Memory B cell (primary cell): ENCODE measurements at places on chromosomes 5 and 9.

DNA sequence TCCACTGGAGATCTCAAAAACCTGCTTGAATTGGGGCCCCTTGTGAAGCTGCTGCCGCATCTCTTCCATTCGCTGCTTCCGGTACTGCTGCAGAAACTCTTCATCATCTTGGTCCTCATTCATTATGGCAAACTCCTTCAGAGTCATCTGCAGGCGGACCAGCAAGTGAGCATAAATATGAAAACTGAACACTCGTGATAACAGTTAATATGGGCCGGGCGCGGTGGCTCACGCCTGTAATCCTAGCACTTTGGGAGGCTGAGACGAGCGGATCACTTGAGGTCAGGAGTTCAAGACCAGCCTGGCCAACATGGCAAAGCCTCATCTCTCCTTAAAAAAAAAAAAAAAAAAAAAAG is 7.9 kb downstream of the PDCL start:
- peaks cover 12% of the 10 kb centered on the region for H3K4me1 ChIP-seq
- no peaks in the 10 kb centered on the region for H3K27me3 ChIP-seq
- no peak for DNase-seq
- H3K36me3 ChIP-seq: peaks cover 12% of the 10 kb centered on the region

- no peak overlapping the region for H3K4me3 ChIP-seq
- H3K36me3 ChIP-seq: peaks cover 1% of the 10 kb centered on the region
- H3K27me3 ChIP-seq: peaks cover 16% of the 10 kb centered on the region
- DNase-seq: no peak
- H3K27ac ChIP-seq: no peak overlapping the region
- H3K4me1 ChIP-seq: peaks cover 10% of the 10 kb centered on the region
Measured at GRCh38 chr5:407801-408268, 35.1 kb upstream of the EXOC3 start.

DNA sequence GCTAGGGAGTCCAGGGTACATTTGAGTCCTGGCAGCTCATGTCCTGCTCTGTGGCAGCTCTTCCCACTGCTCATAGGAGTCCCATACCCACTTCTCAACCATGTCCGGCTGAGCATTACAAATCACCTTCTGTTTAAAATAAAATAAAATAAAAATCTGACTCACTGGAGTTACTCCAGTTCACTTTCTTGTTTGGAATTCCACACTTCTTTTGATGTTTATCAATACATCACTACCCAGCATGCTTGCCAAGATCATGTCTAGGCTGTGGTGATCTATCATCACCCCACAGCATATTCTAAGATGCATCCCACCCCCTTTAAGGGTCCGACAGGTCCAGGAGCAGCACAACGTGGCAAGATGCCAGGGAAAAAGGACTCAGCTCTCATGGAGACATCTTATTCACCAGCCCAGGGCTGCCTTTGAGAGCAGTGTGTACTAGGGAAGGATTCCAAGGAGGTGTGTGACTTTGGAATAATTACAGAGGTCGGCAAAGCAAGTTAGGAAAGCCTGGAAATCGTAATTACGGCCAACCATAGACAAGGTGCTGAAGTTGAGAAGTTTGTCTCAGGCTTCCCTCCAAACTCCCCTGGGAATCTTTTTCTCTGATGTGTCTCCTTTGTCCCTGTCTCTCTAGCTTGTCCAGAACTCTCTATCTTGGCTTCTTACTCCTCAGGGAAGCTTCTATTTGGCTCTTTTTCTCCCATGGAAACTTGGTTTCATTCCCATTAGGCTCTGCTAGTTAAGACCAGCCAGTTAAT is 111.4 kb upstream of the SLC1A3 start:
- no peak for DNase-seq
- no peak overlapping the region for H3K27ac ChIP-seq
- no peaks in the 10 kb centered on the region for H3K4me1 ChIP-seq
- H3K27me3 ChIP-seq: peaks cover 4% of the 10 kb centered on the region

- DNase-seq: no peak
- no peak overlapping the region for H3K27ac ChIP-seq
- H3K36me3 ChIP-seq: no peaks in the 10 kb centered on the region
- H3K4me3 ChIP-seq: no peak overlapping the region
- no peaks in the 10 kb centered on the region for H3K4me1 ChIP-seq
Measured at GRCh38 chr9:103364753-103365152, 369.6 kb downstream of the CYLC2 start.

DNA sequence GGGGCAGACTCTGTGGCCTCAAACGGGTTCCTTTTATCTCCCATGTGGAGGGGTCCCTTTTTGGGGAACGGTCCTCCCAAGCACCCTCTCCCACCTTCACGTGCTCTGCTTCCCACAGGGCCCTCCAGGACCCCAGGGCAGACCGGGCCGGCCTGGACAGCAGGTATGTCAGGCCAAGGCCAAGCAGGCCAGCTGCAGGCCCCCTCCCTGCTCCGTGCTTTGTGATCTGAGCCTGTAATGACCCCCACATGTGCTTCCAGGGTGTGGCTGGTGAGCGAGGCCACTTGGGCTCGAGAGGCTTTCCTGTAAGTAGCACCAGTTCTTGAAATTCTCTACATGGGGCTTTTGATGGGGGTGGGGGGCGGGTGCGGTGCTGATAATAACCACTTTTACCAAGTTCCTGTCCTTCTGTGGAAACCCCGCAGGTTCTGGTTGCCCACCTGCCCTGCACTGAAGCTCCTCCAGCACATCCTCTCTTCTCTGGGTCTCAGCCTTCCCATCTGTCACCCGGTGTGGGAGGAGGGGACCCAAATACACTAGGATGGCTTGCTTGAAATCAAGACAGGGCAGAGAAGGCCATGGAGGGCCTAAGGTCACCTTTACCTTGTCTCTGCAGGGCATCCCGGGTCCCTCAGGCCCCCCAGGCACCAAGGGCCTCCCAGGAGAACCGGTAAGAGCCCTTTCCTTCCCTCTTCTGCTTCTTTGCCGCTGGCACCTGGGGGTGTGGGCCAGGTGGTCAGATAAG is 57.9 kb upstream of the ORM1 start:
- no peak for DNase-seq
- no peaks in the 10 kb centered on the region for H3K36me3 ChIP-seq
- peaks cover 13% of the 10 kb centered on the region for H3K27me3 ChIP-seq
- H3K4me1 ChIP-seq: no peaks in the 10 kb centered on the region
- no peak overlapping the region for H3K4me3 ChIP-seq

DNA sequence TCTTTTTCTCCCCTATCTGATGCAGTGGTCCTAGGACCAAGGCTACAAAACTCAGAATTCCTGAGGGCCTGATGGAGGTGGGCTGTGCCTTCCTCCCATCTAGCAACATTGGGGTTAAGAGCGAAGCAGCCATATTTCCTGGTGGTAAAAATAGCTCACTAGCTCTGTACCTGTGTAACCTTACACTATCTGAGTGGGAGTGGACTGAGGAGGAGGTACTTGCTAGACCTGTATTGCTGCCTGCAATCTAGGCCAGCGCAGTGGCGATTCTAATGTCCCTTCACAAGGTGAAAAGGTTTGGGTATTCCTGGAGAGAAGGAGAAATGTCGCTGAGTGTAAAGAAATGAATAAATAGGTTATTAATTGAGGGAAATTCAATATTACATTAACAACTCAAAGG is 80.2 kb upstream of the LIFR start:
- H3K4me1 ChIP-seq: no peaks in the 10 kb centered on the region
- H3K27ac ChIP-seq: no peak overlapping the region
- no peak for DNase-seq
- H3K4me3 ChIP-seq: no peak overlapping the region

DNA sequence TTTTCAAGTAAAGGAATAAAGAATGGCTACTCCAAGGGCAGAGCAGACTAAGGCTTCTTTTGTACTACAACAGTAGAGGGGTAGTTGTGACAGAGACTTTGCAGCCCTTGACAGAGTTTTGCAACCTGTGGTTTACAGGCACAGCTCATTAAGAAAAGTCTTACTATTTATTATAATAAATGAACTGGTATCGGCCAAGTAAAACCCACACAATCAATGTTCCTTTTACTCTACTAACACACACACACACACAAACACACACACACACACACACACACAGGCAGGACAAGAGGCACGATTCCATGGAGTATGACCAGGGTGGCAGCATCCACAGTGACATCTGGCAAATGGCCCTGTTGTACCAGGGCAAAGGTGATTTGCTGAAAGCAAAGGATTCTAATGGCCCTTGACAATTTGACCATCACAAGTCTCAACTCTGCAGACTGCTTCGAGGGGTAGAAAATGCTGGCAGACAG is 59.1 kb upstream of the GOLPH3 start:
- peaks cover 33% of the 10 kb centered on the region for H3K36me3 ChIP-seq
- DNase-seq: no peak
- peak overlapping the region; percentile 47 for H3K27ac ChIP-seq
- no peak overlapping the region for H3K4me3 ChIP-seq

- H3K4me1 ChIP-seq: peaks cover 9% of the 10 kb centered on the region
- H3K27me3 ChIP-seq: peaks cover 20% of the 10 kb centered on the region
- no peak for DNase-seq
- H3K4me3 ChIP-seq: no peak overlapping the region
Measured at GRCh38 chr5:136028090-136028489, 698 bp upstream of the TGFBI start.

GRCh38 chr5:95779611-95780010 is 42.9 kb downstream of the GLRX start:
- H3K27ac ChIP-seq: no peak overlapping the region
- peaks cover 5% of the 10 kb centered on the region for H3K4me1 ChIP-seq
- H3K27me3 ChIP-seq: no peaks in the 10 kb centered on the region
- DNase-seq: no peak
- H3K36me3 ChIP-seq: no peaks in the 10 kb centered on the region
- H3K4me3 ChIP-seq: no peak overlapping the region

GRCh38 chr5:135437422-135437795 is 9.7 kb downstream of the DCANP1 start:
- no peak overlapping the region for H3K27ac ChIP-seq
- peak; percentile 6 for DNase-seq
- H3K4me1 ChIP-seq: peaks cover 8% of the 10 kb centered on the region
- peaks cover 8% of the 10 kb centered on the region for H3K27me3 ChIP-seq
- H3K36me3 ChIP-seq: no peaks in the 10 kb centered on the region
- H3K4me3 ChIP-seq: no peak overlapping the region

- H3K36me3 ChIP-seq: no peaks in the 10 kb centered on the region
- H3K27ac ChIP-seq: no peak overlapping the region
- no peaks in the 10 kb centered on the region for H3K27me3 ChIP-seq
- no peak for DNase-seq
Measured at GRCh38 chr5:124587280-124587679, 159.2 kb downstream of the ZNF608 start.

DNA sequence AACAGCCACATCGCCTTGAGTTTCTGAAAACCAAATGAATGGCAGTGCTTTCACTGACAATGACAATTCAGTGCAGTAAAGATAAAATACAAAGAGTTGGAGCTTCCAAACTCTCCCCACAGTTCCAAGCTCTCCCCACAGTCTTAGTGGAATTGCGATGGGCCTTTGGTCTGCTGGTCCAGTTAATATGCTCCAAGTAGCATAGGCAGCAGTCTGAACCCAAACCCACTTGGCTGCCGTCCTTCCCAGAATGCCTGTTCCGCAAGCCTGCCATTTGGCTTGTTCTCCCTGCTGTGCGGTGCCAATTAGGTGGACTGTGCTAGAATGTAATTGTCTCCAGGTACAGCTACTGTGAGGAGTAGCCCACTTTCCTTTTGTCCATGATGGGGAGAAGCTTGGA is 250.1 kb downstream of the GOLPH3 start:
- H3K27me3 ChIP-seq: no peaks in the 10 kb centered on the region
- no peaks in the 10 kb centered on the region for H3K4me1 ChIP-seq
- H3K36me3 ChIP-seq: no peaks in the 10 kb centered on the region
- no peak for DNase-seq
- H3K4me3 ChIP-seq: no peak overlapping the region

DNA sequence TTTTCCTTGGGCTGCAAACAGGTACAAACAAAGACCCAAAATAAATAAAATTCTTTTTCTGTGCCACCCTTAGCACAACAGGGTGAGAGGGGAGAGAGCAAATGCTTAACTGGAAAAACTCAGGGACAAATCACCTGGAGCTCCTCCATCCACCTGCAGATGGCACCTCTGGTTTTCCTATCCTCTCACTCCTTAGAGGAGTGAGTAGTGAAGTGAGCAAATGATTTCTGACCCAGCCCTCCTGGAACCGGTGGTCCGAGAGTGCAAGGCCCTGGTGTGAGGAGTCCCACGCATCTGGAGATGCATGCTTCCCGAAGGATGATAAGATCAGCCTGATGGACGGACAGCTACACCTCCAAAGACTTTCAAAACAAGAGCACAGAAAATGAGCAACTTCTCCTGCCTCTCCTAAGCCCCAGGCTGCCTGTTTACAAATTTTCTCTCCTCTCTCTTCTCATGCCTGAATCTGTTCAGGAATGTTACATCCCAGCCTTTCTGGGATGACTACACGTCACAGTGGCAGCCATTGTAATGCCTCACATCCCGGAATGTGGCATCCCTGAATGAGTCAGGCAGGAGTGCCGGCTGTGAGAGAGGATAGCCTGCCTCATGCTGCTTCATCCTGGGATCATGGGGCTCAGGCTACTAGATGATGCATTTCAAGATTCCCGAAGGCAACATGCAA is 86.4 kb downstream of the ADRB2 start:
- H3K27me3 ChIP-seq: peaks cover 3% of the 10 kb centered on the region
- DNase-seq: no peak
- H3K4me1 ChIP-seq: peaks cover 7% of the 10 kb centered on the region
- H3K36me3 ChIP-seq: no peaks in the 10 kb centered on the region

DNA sequence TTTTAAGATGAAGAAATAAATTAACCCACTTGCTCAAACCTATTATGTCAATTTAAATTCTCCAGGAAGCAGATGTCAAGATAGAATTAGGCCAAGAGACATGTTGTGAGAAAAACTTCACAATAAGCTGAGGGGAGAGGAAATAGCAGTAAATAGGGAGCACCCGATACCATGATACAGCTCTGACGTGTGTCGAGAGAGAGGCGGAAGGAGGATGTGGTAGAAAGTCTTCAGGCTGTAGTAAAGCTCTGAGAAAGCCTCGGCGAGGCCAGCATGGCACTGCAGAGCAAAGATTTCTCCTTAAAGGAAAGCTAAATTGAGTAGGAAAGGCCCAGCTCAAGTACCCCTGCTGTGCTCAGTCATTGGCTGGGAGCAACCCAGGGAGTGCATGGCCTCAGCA is 6.0 kb upstream of the PUM3 start:
- H3K27me3 ChIP-seq: peaks cover 12% of the 10 kb centered on the region
- peaks cover 5% of the 10 kb centered on the region for H3K4me1 ChIP-seq
- no peak for DNase-seq
- H3K27ac ChIP-seq: no peak overlapping the region
- H3K4me3 ChIP-seq: no peak overlapping the region

DNA sequence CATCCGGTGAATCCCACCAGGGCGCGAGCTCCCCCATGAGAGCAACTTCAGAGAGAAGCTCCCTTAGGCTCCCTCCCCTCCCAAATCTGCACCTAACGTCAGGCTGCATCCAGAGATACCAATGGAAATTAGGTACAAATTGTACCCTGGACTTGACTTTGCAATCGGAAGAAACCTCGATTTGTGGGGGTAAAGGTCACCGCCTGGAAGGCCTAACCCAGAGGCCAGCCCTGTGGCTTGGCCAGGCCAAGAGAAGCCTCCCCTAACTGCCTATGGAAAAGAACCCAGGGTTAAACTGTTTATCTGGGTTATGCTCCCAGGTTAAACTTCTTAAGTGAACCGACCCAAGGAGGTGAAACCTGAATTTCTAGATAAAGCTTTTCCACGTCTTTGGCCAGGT is 80.4 kb downstream of the GTF3C4 start:
- H3K4me1 ChIP-seq: no peaks in the 10 kb centered on the region
- H3K27me3 ChIP-seq: peaks cover 7% of the 10 kb centered on the region
- no peak for DNase-seq
- H3K36me3 ChIP-seq: no peaks in the 10 kb centered on the region
- no peak overlapping the region for H3K27ac ChIP-seq
- no peak overlapping the region for H3K4me3 ChIP-seq

GRCh38 chr5:111134864-111135263 is 42.7 kb downstream of the WDR36 start:
- no peak overlapping the region for H3K27ac ChIP-seq
- peaks cover 2% of the 10 kb centered on the region for H3K36me3 ChIP-seq
- peaks cover 3% of the 10 kb centered on the region for H3K27me3 ChIP-seq
- no peak for DNase-seq
- no peaks in the 10 kb centered on the region for H3K4me1 ChIP-seq
